Suprapubic skin (tissue), 4 donors: ENCODE measurements at places on chromosomes 11 and 22. TPM values are rescaled to one million over a fixed set of nuclear protein-coding genes. Genes with fewer than 3 reads are reported as not detected.

- no peak overlapping the region for H3K4me3 ChIP-seq
- no peaks in the 10 kb centered on the region for H3K36me3 ChIP-seq
- DNase-seq: no peak
- no peak overlapping the region for H3K27ac ChIP-seq
- no peaks in the 10 kb centered on the region for H3K27me3 ChIP-seq
Observed at GRCh38 chr11:27291954-27292636, 70.9 kb downstream of the CCDC34 start.

The PLET1 gene
- total RNA-seq: not detected

The DEUP1 gene
- total RNA-seq: not detected

- DNase-seq: peak; percentile 86
- peak overlapping the region; percentile 95 for H3K4me3 ChIP-seq
- no peaks in the 10 kb centered on the region for H3K36me3 ChIP-seq
- H3K27ac ChIP-seq: peak overlapping the region; percentile 71
Observed at GRCh38 chr11:575313-575995, 816 bp upstream of the PHRF1 start.

- DNase-seq: peak; percentile 92
- H3K4me1 ChIP-seq: peaks cover 59% of the 10 kb centered on the region
- no peak overlapping the region for H3K4me3 ChIP-seq
- no peaks in the 10 kb centered on the region for H3K27me3 ChIP-seq
- peak overlapping the region; percentile 5 for H3K27ac ChIP-seq
Observed at GRCh38 chr11:1298695-1299492, 10.5 kb downstream of the TOLLIP start.

DNA sequence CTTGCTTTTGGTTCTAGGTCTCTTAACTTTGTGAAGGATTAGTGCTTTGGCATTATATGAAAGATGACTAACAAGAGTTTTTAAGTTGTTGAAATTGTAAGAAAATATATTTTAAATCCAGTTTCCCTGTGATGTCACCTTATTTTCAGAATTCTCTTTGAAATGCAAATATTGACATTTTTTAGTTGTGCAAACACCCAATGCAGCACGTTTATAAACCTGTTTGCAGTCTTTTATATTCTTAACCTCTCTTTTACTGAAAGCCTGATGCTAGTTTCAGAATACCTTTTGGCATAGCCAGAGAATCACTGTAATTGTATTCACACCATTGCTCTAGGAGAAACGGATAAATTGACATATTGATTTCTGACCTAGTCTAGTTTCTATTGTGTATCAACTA lies 42.8 kb upstream of the SLC37A2 start:
- no peak overlapping the region for H3K4me3 ChIP-seq
- no peak overlapping the region for H3K27ac ChIP-seq
- H3K36me3 ChIP-seq: no peaks in the 10 kb centered on the region
- no peaks in the 10 kb centered on the region for H3K4me1 ChIP-seq

DNA sequence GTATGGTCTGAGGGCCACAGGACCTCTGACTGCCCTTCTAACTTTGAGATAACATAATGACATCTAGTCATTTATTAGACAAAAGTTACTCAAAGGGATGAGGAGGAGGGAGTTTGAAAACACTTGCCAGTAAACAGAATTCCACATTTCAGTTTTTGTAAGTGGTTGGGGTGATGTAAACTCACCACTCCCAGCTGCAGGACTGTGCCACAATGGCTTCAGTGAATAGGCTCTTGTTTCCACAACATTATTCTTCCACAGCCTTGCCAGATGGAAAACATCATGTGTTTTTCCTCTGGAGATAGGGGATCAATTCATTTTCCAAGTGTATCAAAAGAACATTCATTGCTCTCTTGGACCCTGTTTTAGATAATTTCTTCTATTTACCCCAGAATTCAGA lies 147.2 kb upstream of the BDNF start:
- H3K4me3 ChIP-seq: no peak overlapping the region
- DNase-seq: no peak
- H3K4me1 ChIP-seq: no peaks in the 10 kb centered on the region
- H3K27me3 ChIP-seq: no peaks in the 10 kb centered on the region

DNA sequence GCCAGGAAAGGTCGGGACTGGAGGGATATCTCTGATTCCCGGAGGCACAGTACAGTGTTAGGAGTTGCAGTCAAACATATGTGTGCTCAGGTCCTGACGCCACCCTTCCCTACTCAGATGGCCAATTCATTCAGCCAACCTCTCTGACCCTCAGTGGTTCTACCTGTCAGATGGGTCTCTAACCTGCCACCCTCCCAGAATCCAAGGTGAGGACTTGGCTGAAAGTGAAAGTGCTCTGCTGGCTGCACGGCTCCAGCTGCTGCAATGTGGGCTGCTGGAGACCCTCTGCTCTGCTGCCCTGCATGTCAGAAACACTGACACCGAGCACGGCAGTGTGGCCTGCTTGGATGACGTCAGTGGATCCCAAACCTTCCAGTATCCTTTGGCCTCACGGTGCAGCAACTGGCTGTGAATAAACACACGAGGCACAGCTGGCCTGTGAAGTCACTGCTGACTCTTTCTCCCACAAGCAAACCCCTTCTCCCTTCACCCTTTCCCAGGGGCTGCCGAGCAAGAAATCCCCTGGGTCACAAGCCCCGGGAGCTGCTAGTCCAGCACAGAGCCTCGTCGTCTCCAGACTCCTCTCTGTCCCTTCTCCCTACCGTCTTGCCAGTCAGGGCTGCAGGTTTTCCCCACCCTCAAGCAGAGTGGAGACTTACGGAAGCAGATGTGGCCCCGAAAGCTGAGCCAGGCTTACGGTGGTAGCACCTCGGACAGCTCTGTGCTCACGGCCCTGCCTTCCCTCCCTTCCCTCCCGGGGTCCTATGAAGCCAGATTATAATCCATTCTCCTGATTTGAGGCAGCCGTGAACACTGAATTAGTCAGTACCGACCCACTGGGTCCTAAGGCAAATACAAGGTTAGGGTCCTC lies 24.3 kb downstream of the KIAA0930 start:
- DNase-seq: no peak
- no peaks in the 10 kb centered on the region for H3K36me3 ChIP-seq
- H3K4me3 ChIP-seq: no peak overlapping the region
- H3K27me3 ChIP-seq: no peaks in the 10 kb centered on the region

DNA sequence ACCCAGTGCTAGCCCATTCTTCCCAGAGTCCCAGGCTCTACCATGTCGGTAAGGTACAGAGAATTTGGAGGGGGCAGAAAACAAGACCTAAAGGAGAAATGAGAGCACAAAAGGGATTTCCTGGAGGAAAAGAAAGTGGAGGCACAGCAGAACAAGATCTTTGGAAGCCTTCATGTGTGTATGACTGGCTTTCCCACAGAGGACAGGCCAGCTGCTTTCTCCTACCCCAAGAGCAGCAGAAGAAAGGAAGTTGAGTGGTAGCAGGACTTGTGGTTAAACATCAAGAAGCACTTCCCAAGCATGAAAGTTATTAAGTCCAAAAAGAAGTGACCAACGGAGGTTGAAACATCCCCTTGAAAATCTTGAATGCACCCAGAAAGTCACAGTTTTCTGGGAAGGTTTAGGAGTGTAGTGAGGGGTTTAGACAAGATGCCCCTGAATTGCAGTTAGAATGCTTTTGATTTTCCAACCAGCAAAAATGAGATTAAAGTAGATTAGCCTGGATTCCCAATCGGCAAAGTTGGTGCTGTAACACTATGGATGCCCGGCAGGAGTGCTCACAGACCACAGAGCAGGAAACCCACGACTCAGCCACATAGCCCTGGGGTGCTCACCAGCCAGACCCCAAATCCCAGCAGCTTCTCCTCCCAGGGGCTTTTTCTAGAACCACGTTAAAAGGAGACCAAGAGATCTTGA lies 608 bp downstream of the TMPRSS13 start:
- peaks cover 22% of the 10 kb centered on the region for H3K4me1 ChIP-seq
- H3K4me3 ChIP-seq: peak overlapping the region; percentile 14
- no peaks in the 10 kb centered on the region for H3K36me3 ChIP-seq
- no peak for DNase-seq

DNA sequence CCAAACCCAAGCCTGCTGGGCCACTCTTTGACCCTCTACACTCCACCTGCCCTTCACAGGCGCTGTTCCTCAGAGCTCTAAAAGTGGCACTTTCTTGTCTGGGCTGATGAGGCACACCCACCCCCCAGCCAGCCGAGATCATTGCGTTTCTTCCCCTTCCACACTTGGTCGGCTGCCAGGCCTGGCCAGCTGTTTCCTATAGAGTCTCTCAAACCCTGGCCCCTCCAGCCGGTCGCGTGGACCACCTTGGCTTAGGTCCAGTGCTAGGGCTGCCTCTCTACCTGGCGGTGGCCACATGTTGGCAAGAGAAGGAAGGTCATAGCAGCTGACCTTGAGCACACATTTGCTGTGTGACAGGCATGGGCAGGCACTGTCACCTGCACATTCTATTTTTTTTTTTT lies 60.6 kb downstream of the PPP6R2 start:
- no peak overlapping the region for H3K27ac ChIP-seq
- H3K36me3 ChIP-seq: peaks cover 22% of the 10 kb centered on the region
- no peak overlapping the region for H3K4me3 ChIP-seq
- DNase-seq: no peak
- no peaks in the 10 kb centered on the region for H3K27me3 ChIP-seq
- peaks cover 25% of the 10 kb centered on the region for H3K4me1 ChIP-seq

DNA sequence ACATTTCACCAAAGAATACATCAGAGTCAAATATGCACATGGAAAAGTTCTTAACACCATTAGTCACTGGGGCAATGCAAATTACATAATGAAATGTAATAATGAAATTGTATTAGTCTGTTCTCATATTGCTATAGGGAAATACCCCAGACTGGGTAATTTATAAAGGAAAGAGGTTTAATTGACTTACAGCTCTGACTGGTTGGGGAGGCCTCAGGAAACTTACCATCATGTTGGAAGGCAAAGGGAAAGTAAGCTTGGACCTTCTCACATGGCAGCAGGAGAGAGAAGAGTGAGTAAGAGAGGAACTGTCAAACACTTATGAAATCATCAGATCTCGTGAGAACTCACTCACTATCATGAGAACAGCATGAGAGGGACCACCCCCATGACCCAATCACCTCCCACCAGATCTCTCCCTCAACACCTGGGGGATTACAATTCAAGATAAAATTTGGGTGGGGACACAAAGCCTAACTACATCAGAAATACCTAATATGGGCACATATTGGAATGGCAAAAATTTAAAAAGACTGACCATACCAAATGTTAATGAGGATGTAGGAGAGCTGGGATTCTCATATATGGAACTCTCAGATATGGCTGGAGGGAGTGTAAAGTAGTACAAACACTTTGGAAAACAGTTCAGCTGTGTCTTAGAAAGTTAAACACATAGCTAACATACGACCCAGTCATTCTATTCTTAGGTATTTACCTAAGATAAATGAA lies 65.1 kb upstream of the CD44 start:
- no peak overlapping the region for H3K4me3 ChIP-seq
- peaks cover 2% of the 10 kb centered on the region for H3K4me1 ChIP-seq
- no peaks in the 10 kb centered on the region for H3K36me3 ChIP-seq
- H3K27me3 ChIP-seq: no peaks in the 10 kb centered on the region
- DNase-seq: no peak

The GNAZ gene
- 3.6 TPM for total RNA-seq

- peak overlapping the region; percentile 94 for H3K27ac ChIP-seq
- H3K4me3 ChIP-seq: peak overlapping the region; percentile 8
- no peak for DNase-seq
- peaks cover 68% of the 10 kb centered on the region for H3K4me1 ChIP-seq
Observed at GRCh38 chr11:12087075-12088004, 23.1 kb upstream of the MICAL2 start.

The ANKRD13D gene
- 55.7 TPM for total RNA-seq

DNA sequence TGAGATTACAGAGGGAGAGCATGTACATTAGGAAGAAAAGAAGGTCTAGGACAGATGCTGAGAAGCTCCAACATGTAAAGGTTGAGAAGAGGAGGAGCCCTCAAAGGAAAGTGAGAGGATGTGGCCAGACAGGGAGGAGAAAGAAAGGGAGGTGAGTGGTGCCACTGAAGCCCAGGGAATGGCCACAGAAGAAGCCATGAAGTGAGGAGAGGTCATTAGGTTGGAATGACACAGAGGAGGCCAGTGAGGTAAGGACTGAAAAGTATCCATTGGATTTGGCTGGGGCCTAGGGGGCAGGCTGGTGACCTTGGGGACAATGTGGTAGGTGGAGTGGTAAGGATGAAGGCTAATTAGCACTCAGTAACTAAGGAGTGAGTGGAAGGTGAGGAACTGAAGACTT lies 3.0 kb upstream of the DCHS1 start:
- H3K4me1 ChIP-seq: peaks cover 19% of the 10 kb centered on the region
- H3K27me3 ChIP-seq: no peaks in the 10 kb centered on the region
- H3K36me3 ChIP-seq: no peaks in the 10 kb centered on the region
- no peak for DNase-seq
- H3K27ac ChIP-seq: no peak overlapping the region

The SCT gene
- total RNA-seq: not detected

The OSM gene
- 0.34 TPM for total RNA-seq

DNA sequence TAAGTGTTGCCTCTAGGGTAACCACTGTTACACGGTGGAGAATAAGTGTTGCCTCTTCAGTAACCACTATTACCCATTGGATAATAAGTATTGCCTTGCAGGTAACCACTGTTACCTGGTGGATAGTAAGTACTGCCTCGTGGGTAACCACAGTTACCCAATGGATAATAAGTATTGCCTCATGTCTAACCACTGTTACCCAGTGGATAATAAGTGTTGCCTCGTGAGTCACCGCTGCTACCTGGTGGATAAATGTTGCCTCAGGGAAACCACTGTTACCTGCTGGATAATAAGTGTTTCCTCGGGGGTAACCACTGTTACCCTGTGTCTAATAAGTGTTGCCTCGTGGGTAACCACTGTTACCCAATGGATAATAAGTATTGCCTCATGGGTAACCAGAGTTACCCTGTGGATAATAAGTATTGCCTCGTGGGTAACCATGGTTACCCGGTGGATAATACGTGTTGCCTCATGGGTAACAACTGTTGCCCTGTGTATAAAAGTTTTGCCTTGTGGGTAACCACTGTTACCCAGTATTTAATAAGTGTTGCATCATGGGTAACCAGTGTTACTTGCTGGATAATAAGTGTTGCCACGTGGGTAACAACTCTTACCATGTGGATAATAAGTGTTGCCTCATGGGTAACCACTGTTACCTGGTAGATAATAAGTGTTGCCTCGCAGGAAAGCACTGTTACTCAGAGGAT lies 12.3 kb upstream of the NXPE4 start:
- no peak overlapping the region for H3K27ac ChIP-seq
- no peaks in the 10 kb centered on the region for H3K4me1 ChIP-seq
- no peaks in the 10 kb centered on the region for H3K27me3 ChIP-seq
- no peaks in the 10 kb centered on the region for H3K36me3 ChIP-seq
- no peak for DNase-seq
- H3K4me3 ChIP-seq: no peak overlapping the region
